ENCODE measurements at places on chromosomes 16 and 17.

DNA sequence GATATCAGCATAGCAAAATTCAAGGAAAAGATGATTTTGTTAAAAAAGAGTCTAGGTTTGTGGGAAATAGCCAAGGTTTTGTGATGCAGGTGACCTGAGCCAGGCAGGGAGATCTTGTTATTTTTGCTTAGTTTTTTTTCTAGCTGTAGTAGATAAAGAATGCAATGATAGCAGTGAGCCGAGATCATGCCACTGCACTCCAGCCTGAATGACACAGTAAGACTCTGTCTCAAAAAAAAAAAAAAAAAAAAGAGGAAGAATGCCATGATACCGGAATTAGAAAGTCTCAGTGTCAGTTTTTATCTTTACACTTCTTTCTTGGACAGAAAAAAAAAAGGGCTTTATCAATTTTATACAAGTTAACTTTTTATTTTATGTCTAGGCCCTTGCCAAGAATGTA lies 27.5 kb downstream of the TMEM238L start:
- no peak for DNase-seq

DNA sequence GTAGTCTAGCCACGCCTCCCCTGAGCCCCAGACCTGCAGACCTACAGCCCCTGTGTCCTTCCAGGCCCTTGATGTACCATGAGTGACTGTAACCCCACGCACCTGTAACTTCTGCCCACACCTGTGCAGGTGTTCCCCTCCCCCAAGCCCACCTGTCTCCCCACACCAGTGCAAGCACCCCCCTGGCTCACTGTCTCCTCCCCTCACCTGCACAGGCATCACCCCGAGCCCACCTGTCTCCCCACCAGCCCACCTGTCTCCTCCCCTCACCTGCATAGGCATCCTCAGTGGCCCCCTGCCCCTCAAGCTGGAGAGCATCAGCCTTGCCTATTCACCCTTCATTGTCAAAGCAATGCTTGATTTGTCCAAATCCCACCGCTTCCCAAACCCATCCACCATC lies 32.3 kb upstream of the ZC3H18 start:
- DNase-seq, result no peak

- DNase-seq, result peak; percentile 56
Observed at GRCh38 chr16:85416228-85417109, 196.7 kb upstream of the GSE1 start.

DNA sequence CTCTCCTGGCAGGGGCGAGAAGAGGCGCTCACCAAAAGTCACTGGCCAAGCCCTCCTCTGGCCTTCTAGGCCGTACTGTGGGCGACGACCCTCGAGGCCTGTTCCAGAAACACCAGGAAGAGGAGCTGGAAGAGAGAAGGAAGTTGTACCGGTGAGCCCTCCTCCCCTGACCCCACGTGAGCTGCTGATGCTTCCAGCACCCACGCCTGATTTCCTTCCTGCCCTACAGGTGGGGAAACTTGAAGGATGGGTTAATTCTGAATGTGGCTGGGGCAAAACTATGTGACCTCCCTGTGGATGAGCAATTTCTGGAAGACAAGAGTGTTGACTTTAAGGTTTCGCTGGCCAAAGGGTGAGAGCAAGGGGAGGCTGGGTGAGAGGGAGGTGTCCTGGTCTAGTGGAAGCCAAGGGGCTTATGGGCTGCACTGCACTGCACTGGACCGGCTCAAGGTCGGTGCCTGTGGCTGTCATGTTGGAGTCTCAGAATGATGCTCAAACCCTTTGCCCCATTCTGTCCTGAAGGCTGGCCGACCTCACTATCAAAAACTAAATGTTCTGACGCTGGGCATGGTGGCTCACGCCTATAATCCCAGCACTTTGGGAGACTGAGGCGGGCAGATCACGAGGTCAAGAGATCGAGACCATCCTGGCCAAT lies 6.2 kb downstream of the C17orf100 start:
- DNase-seq, result no peak

DNA sequence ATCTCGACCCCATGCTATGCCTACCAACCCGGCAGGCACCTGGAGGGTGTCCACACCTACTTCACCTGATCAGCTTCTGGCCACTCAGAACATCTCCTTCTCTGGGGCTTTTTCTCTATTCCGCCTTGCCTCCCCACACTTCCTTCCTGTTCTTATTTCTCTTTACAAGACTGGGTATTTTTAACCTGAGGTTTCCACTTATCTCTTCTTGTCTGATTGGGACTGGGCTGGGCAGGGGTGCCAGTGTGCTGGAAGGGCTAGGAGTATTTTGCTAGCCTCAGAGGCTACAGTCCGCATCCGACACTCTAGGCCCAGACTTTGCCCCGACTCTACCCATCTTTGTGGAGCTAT lies 26.2 kb upstream of the ZNF652 start:
- no peak for DNase-seq

Data from Daoy (cell line).